ENCODE measurements at places on chromosomes 7 and 10.
A peak's percentile ranks its signal among the peaks of the same experiment; 100 is the strongest.

GRCh38 chr10:93076871-93077270 is 3.2 kb downstream of the CYP26A1 start:
- DNase-seq = no peak

- no peak for DNase-seq
These were observed 35.6 kb downstream of the CDH23 start for GRCh38 chr10:71432101-71432905.

- no peak for DNase-seq
These were observed 654.9 kb downstream of the KCNMA1 start for GRCh38 chr10:76982671-76983070.

- peak; percentile 92 for DNase-seq
These were observed at the start of gene BTRC for GRCh38 chr10:101353692-101354327. Gene BTRC (plus strand): TSS chr10:101354165. CDS start chr10:101354181, 16 bp downstream.

DNA sequence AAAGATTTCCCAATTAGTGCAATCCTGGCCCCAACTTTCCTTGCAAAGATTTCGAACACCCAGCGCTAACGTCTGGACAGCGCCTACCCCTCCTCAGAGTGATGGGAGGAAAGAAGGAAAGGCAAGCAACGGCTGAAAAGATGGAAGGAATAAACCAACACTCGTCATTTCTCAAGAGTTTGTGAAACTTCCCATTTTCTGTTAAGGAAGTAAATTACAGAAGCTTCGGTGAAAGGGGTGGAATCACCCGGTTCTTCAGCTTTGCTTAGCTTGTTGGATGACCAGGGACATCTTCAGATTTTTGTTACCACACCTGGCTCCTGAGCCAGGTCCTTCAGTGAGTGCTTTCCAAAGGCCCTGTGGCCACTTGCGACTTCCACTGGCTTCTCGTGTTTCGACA is 313.1 kb downstream of the SKIDA1 start:
- DNase-seq = no peak
